Posterior cingulate gyrus (tissue), 11 donors: ENCODE measurements at places on chromosomes 5 and 9.

DNA sequence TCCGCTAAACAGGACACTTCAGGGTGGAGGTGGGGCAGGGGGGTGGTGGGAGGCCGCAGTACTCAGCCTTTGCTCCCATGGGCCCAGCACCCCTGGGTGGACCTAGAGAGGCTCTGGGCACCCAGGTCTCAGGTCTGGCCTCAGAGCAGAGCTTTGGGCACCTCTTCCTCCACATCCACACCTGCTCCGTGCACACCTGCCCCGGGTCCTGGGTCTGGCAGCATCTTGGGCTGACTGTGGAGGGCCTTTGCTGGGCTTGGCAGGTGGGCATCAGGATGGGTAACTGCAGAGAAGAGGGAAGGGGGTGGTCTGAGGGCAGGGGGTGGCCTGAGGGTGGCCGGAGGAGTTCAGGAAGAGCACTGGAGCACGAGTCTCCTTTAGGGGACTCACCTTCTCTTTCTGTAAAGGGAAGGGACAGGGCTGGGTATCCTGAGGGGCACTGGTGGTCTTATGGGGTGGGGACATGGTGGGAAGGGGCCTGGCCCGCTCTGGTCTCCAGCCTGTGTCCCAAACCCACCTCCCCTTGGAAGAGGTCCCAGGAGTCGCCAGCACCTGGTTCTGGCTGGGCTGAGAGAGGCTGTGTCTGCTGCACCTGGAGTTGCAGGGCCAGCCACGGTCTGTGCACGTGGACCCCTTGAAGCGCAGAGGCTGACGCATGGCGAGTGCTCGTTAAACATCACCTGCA lies 106.7 kb upstream of the IER5L start:
- no peak for DNase-seq

GRCh38 chr5:120873083-120873482 lies 409.0 kb downstream of the PRR16 start:
- DNase-seq = no peak

DNA sequence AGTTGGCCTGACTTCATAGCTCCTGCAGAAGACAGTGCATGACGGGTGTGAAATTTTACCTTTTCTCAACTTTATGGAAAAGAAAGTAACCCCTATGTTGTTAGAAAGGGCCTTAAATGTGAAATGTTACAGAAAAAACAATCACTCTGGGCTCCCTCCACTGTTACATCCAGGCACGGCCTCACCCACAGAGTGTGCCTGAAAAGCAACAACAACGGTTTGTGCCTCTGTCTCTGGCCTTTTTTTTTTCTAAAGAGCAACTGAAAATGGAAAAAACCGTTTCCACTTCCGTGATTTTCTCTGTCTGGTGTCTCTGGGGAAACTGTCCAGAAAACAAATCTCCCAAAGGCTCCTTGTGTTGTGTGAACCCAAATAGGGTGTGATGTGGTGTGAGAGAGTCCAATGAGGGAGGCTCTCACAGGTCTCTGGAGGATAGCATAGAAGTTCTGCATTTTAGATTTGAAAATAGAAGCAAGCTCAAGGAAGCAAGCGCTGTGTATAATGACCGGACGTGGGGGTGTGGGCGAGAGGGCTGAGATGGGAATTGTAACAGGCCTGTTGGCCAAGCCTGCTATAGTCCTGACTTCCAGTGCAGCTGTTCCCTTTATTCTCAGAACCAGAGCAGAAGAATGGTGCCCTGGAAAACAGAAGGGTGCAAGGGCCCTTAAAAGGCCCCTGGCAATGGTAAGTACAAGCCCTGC lies 221.8 kb upstream of the TUT7 start:
- DNase-seq = no peak

DNA sequence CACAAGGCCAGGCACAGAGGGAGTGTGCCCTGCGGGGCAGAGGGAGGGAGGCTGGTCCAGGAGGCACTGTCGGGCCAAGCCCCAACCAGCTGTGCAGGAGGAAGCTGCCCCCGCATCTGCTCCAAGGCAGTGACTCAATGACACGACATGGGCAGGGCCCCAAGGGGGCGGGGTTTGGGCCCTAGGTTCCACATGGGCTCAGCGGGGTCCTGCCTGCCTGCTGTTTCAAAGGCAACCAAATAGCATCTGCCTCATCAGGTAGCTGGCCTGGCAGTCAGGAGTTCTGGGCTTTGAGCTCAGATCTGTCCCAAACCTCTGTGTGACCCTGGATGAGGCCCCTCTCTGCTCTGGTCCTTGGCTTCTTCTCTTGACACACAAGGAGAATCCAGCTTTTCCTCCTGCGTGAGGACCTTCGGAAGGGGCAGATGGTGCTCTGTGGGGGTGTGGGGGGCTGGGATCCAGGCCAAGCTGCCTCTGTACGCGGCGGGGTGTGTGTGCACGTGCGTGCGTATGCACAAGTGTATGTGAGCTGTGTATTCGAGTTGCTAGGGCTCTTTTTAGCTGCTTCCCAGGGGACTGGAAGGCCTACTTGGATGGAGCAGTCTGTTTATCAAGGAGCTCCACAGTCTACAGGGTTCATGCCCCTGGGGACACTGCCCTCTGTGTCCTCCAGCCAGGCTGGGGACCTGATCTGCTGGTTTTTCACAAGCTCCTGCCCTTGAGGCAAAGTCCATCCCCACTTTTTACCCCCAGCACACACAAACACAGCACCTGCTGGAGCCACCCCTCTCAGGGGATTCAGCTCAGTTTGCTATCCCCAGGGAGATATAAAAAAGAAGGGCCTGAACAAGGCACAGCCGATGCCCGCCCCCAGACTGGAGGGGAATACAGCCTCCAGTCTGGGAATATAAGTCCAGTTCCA lies 138.9 kb downstream of the RGS3 start:
- DNase-seq = no peak

DNA sequence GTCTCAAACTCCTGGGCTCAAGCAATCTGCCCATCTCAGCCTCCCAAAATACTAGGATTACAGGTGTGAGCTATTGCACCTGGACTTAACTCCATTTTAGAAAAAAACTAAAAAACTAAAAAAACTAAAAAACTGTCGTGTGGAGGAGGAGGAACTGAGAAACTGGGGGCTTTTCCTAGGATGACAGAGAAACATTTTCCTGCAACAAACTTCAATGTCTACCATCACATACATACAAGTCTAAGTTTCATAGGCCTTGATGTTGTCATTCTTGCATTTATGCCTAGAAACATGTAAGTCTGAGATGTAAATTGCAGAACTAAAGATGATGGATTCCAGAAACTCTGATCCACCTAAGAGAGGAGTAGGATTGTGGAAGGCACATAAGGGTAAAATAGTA lies 556.8 kb downstream of the RAB3C start:
- no peak for DNase-seq

- no peak for DNase-seq
Observed at GRCh38 chr5:160471761-160472160, 50.1 kb downstream of the PTTG1 start.

GRCh38 chr5:77958642-77959330 lies 182.6 kb upstream of the TBCA start:
- no peak for DNase-seq

- DNase-seq = no peak
Observed at GRCh38 chr9:77779010-77779409, 130.9 kb upstream of the GNA14 start.

DNA sequence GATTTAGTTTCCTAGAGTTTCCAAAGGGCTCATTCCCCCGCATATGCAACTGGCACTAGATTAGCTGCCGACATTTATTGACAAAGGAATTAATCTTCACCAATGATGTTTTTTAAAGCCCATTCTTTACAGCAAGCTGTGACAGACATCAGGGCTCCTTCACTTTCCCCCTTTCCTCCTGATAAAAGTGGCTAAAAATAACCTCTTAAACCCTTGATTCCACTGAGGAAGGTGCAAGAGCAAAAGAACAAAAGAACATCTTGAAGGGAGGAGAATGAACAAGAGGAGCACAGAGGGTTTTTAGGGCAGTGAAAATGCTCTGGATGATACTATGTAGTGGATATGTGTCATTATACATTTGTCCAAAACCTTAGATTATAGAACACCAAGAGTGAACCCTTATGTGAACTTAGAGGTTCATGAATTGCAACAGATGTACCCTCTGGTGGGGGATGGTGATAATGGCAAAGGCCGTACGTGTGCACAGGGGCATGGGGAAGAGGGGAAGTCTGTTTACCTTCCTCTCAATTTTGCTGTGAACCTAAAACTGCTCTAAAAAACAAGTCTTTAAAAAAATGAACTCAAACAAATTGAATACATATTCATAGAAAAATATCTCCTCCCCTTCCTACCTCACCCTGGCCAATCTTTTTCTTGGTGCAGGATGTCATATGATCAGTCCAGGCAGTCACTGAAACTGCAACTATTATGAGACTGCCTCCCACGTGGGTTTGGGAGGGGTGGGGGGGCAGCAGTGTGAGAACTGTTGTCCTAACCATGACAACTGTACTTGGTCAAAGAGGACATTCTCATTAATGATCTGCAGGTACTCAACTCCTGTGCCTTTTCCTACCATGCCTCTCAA lies 83.0 kb downstream of the MARCHF3 start:
- no peak for DNase-seq

- no peak for DNase-seq
Observed at GRCh38 chr5:58455066-58455465, 4.8 kb downstream of the PLK2 start.

DNA sequence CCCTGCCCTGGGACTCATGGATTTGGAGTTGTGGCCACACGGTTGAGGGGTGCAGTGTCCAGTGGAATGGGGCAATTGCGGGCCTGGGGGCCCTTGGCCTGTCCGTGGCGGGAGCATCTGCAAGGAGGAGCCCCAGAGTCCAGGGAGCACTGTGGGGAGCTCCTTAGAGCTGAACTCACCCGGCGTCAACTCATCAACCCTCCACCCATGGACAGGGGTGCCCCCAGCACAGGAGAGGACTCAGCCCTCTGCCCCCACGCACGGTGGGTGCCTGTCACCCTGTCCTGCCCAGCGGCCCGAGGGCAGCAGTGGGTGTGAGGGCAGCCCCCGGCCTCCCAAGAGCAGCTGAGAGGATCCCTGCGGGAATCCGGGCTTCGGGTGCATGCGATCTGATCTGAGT lies 550 bp upstream of the SLC6A18 start:
- no peak for DNase-seq

DNA sequence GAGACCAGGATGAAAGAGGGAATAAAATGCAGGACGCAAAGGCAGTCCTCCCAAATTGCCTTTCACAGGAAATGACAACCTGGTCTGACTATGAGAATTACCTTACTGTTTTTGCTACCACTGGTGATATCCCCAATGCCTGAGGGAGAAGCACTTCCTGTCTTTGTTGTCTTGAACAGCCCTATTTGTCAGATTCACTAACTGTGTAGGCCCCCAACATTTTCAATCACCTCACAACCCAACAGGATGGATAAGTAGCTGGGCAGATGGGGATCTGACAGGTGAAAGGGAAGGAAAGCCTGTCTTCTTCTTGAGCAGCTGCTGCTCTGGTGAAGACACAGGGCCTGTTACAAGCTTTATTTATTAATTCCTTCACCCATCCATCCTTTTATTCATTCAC lies 9.7 kb downstream of the ESM1 start:
- no peak for DNase-seq

GRCh38 chr5:39024005-39024404 lies 50.2 kb downstream of the RICTOR start:
- peak; percentile 76 for DNase-seq

GRCh38 chr5:143405063-143405848 lies 1.8 kb upstream of the NR3C1 start:
- DNase-seq = peak; percentile 95

GRCh38 chr5:8209500-8209899 lies 340.6 kb downstream of the MTRR start:
- no peak for DNase-seq

DNA sequence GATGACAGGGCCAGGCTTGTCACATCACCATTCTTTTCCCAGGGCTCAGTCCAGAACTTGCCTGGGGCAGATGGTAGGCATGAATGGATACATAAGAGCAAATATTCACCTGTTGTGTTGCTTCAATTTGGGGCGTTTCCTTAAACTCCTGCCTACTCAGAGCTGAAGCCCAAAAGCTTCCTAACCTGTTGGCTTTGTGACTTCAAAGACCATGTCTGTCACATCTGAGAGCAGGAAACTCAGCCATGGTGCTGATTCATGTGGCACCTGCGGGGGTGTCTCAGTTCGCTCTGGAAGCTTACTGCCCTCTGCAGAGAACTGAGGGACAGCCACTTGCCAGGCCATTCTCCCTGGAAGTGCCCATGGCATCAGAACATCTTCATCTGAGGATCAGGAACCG lies 246.6 kb downstream of the HSPA4 start:
- no peak for DNase-seq

DNA sequence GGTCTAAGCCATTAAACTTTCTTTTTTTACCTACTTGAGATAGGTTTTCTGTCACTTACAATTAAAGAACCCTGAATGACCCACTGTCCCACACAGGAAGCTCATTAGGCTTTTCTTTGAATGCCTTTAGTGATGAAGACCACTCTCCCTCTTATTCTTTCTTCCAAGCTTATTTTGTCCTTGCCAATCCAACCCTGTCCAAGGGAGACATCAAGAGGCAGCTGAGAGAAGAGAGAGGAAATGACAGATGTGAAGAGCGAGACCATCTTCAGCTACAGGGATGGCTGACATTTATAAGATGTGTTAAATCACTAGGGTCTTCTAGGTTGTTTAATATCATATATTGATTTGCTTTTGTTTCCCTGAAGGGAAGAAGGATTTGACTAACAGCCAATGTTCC lies 133.5 kb downstream of the FAM114A2 start:
- no peak for DNase-seq

DNA sequence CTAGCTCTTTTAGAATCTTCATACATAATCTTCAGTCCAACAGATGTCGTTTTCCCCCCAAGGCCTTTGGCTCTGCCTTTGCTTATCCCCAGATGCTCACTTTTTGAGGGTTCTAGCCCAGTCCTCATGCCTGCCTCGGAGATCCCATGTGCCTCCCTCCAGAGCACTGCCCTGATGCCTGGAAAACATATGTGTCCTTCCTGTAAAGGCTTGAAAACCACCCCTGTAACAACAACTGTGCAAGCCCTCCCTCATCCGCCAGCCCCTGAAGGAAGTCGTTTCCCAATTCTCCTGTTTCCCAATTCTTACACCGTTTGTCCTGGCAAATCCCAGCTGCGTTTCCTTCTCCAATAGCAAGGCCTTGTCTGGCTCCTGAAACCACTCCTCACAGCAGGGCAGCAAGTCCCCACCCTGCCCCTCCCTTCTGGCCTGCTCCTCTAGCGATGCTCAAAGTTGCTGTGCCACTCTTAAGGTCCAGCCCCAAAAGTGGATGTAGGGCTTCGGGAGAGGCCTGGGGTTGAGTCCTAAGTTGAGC lies 52.2 kb downstream of the SLC36A1 start:
- no peak for DNase-seq

DNA sequence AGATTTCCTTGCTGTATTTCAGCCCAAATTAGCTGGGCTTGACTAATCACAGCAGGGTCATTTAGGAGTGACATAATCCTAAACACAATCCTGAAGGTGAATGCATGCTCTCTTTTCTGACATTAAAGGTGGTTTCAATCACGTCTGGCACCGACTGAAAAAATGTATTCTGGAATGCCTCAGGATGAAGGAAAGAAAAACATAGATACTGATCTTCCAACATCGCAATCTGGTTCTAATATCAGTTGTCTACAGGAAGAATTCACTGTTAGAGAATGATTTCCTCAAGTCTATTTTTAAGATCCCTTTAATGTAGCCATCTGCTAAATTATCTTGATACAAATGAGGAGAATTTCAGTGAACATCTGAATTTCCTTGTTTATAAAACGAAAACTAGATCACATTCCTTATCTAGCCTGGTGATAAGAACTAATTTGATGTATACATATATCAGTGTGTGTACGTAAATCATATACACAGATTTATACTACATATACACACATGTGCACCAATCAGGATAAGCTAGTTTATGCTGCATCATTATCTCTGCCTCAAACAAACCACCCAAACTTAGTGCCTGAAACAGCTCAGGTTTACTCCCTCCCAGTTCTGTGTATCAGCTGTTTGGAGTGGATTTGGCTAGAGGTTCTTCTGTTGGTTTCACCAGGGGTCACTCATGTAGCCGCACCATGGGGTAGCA lies 31.3 kb upstream of the TAS2R1 start:
- no peak for DNase-seq
